ENCODE measurements at places on chromosomes 3 and 15.

DNA sequence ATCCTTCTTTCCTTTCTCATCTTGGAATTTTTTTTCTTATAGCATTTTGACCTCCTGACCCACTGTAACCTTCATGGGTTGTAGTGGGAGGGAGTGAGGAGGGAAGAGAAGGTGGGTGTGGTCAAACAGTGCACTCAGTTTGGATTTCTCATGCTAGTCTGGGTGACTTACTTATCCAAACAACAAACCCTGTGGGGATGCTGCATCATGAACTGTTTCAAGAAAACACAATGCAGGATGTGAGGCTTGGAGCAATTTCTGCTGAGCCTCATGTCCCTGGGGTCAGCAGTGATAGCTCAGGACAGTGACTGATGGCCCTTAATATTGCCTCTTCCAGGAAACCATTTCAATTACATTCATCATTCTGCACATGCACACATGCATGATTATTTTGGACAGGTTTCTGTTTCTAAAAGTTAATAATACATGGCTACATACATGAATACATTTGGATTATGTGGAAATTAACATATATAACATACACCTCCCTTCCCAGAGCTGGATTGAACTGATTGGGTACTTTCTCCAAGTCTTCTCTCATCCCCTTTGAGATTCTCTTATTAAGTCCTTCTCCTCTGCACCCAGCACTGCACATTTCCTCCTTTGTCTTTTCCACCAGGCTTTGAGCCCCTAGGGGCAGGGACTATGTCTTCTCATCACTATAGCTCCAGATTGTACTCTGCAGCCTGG, 61.2 kb downstream of the ADAMTSL3 start:
- DNase-seq: no peak

GRCh38 chr15:84749111-84749991, 959 bp downstream of the ZNF592 start:
- no peak for DNase-seq

- DNase-seq: no peak
Measured at GRCh38 chr3:4714045-4714444, 220.9 kb downstream of the ITPR1 start.

- DNase-seq: no peak
Measured at GRCh38 chr15:69554279-69554961, 101.8 kb downstream of the RPLP1 start.

DNA sequence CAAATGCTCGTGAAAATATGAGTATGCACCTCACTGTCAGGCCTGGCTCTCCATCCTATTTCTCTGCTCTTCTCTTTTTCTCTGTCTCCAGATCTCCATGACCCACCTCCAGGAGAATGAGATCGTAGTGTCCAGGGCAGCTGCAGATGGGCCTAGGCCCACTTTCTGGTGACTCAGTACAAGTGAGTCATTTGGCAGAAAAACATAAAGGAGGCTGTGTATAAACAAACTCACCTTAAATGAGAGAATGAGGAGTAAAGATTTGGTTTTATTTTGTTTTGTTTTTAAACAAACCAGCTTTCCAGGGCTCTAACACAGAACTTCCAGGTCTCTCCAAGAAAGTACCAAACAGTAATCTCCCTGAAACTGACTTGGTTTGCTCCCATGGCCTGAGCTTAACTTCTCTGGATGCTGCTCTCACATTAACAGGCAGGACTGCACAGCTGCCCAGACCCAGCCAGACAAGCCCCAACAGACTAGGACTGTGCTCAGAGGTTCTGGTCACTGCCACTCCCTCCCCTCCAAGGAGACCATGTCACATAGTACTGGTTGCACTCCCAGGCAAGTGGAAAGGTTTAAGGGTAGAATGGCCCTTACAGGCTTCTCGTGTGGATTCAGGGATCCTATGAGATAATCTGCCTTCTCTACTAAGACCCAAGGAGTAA, 1.5 kb upstream of the HEG1 start:
- no peak for DNase-seq

- DNase-seq: no peak
Measured at GRCh38 chr3:107892955-107893624, 197.7 kb downstream of the CD47 start.

GRCh38 chr3:126106336-126107202, 22.6 kb upstream of the SLC41A3 start:
- DNase-seq: peak; percentile 51
